Suppressor macrophage (primary cell): ENCODE measurements at places on chromosomes 6 and 20.

DNA sequence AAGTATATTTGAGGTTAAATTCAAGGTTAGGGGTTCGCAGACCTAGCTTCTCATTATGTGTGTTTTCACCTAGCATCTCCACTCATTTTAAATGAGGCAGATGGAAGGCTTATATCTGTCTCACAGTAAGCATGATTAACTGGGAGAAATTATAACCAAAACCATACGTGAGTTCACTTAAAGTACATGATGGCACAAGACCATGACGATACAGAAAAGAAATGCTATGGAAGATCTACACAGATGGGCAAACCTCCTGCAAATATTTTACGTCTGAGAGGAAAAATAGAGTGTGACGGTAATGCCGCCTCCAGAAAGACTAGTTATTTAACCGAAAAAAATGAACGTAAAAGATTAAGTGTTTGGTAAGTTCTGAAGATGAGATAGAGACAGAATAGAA is 337.8 kb downstream of the FARS2 start:
- no peak for DNase-seq

GRCh38 chr20:41065716-41066115 is 37.1 kb downstream of the TOP1 start:
- DNase-seq = no peak

GRCh38 chr6:80523531-80523997 is 417.1 kb downstream of the BCKDHB start:
- no peak for DNase-seq

DNA sequence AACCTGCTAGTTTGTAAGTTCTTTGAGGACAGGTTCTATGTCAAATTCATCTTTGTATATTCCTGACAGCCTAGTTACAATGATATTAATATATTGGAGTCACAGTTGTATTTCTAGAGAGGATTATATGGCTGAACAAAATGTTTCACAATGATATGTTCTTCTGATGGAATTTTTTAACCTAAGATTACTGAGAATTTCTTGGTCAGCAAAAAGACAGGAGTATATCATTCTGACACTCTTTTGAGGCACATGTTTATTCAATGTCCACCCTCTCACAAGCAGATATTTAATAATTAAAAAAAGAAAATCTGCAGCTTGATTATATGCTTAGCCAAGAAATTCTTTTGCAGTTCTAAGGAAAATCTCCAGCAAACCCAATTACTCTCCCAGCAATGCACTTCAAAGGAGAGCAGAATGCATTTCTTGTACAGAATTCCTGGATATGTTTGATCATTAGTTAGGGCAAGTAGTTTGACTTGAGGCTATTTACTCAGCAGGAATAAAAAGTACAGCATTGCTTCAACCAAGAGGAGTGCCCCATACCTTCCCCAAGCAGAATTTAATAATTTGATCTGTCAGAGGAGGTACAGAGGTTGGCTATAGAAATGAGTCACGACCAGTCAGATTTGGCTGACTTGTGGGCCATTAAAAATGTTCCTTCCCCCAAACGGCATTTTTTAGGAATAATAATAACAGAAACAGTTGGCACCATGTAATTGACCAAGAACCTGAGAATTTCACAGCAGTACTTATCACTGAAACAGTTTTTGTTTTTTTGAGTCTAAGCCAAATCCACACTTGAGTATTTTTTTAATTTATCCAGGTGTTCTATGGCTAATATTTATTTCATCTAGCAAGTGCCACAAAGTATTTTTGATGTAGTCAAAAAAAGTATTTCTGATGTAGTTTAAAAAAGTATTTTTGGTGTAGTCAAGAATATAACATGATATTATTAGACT is 508.1 kb upstream of the FLRT3 start:
- DNase-seq = no peak

- DNase-seq = no peak
Measured at GRCh38 chr6:141685416-141685815, 447.3 kb upstream of the GJE1 start.

DNA sequence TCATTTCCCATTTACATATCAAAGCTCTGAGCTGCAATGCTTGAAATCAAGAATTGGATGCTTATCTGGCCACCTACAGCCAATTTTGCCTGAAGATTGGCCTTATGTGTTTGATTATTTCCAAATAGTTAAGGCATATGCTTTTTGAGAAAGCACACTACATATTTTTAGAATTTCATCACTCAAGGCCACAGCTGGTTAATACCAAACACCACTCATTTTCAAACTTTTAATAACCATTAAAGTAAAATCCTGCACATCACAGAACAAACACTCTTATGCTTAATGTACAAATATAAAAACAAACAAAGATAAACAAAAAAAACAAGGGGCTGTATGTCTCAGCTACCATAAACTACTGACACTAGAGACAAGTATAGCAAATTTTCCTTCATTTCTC is 96.9 kb upstream of the HMGCLL1 start:
- no peak for DNase-seq

DNA sequence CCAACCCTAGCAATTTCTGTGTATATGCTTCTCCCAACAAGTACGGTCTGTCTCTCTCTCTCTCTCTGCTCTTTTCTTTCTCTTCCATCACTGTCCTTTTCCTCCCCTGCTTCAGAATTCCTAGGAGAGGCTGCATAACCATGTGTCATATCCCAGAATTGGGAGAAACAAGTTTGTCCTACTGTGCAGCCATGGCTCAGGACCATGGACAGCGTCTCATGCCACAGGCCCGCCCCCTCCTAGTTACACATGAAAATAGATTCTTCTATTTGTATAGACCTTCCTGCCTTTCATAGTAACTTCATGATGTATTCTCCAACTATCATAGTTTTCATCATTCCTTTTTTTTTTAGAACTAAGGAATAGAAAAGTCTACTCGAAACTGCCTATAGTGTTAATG is 98.0 kb downstream of the FNDC1 start:
- peak; percentile 40 for DNase-seq

- DNase-seq = no peak
Measured at GRCh38 chr6:136728976-136729515, 63.2 kb downstream of the MAP3K5 start.

DNA sequence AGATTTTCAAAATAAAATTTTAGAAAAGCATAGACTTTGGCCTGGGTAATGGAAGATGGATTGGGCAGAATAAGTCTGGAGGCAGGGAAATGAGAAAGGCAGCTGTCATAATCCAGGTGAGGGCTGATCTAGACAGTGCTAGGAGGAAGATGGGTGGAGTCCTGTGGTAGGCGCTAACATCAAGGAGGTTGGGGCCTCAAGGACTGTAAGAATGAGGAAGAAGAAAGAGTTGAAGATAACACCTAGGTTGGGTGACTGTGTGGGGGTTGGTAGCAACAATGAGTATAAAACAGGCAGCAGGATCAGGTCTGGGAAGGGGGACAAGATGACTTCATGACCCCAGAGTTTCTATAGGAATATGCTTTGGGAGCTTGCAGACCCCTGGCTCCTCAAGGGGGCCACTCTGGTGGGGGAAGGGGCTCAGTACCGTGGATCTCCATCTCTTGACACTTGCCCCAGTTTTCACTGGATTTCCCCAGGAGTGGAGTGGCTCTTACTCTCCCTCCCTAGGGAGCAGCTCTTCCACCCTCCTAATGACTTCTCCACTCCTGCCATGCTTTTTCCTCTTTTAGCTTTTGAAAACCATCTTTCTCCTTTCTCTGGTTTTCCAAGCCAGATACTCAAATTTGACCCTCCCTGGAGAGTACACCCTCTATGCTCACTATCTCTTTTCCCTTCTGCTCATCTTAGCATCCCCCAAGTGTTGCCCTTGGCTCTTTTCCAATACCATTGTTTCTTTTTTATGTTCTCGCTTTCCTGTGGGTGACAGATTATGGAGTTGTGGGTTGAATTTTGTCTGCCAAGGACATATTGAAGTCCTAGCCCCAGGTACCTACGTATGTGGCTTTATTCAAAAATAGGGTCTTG is 14.8 kb downstream of the TRIM31 start:
- DNase-seq = no peak

DNA sequence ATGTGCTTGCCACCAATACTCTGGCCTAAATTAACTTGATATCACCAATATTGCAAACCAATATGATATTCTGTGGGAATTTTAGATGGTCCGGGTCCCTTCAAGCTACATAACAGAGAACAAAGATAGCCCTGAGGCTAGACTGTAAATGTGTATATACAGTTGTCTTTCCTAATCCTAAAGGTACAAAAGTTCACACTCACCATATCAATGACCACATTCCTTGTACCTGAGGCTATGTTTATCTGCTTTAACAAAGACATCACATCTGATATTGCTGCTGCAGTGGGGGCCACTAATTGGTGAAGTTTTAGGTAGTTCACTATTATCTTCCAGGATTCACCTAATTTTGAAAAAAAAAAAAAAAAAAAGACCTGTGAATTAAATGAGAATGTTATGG is 38.6 kb upstream of the VGLL2 start:
- DNase-seq = no peak

- DNase-seq = no peak
Measured at GRCh38 chr6:30679765-30680535, 6.5 kb downstream of the PPP1R18 start.

- peak; percentile 2 for DNase-seq
Measured at GRCh38 chr6:132961610-132962009, 147.2 kb downstream of the RPS12 start.

DNA sequence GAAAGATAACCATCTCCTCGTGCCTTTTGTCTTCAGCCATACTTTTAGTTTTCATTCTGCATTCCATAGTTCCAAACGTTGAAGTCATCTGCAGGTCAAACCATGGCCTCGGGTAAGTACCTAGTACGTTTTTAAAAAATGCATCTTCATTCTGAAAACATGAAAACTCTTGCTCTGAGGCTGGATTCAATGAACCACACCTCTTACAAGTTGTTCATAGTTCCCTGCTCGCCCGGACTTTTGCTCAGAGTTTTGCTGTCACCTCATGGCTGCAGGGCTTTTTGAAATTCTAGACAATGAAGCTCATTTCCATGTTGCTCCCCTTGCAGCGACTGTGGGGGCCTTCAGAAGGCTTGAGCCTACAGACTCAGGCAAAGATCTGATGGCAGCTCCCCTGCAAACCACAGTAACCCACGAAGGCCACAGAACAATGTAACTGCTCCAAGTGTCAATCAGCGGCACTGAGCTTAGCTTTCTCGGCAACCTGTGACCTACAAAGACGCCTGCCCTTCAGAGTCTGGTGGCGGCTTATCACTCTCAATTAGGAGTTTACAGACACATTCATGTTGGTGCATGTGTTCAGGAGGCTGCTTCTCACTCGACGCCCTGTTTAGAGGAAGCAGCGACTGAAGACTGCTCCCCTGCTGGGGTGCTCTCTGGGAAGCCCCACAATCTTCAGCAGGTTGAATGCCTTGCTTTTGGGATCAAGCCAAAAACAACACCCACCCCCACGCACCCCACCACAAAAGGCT is 61.2 kb downstream of the FOXC1 start:
- DNase-seq = no peak

GRCh38 chr6:6090861-6091607 is 84.3 kb upstream of the NRN1 start:
- DNase-seq = no peak

- no peak for DNase-seq
Measured at GRCh38 chr20:25546048-25546447, 39.3 kb downstream of the NINL start.

- DNase-seq = peak; percentile 80
Measured at GRCh38 chr6:146876271-146877151, 277.7 kb downstream of the ADGB start.

- peak; percentile 37 for DNase-seq
Measured at GRCh38 chr6:12613811-12614210, 102.8 kb upstream of the PHACTR1 start.

DNA sequence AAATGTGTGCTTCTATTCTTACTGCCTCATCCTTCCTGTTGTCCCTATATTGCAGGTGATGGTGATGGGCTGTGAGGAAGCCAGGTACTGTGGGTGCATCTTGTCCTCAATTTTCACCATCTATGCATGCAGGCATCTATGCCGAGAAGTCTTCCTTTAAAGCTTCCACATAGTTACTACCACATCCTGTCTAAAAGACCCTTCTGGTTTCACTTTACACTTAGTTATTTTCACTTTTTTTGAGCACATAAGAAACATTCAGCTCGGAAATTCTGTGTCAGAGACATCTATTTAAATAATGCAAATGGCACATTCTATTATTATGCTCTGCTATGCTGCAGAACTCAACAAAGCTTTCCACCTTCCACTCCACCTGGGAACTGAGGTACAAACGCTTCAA is 28.2 kb upstream of the FABP7 start:
- no peak for DNase-seq

DNA sequence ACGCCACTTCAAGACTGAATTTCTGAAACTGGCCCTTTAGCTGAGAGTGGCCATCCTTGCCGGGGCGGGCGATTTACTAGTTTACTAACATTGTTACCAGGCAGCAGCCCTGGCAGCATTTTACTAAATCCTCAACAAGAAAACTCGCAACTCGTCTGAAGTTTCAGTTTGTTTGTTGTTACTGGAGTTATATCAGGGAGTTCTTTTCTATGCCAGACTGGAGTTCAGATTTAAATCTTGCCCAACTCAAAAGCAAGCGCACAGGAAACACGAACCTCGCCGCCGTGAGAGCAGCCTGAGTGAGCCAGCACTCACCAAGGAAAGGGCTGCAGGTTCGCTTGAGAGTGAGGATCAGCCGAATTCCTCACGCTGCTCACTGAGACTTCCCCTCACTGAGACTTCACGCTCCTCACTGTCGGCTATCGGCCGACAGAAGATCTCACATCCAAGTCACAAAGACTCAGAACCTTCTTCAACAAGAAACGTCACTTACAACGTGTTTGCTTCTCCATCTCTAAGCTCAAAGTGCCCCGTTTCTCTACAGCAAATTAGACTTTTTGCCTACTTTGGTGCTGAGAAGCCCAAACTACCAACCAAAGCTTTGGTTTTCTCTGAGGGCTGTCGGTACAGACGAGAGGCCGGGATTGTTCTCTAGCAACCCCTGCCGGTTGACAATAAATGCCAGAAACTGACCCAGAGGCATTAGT is 78.9 kb downstream of the OLIG3 start:
- peak; percentile 81 for DNase-seq

GRCh38 chr6:47646689-47647088 is 51.7 kb upstream of the ADGRF4 start:
- DNase-seq = no peak

DNA sequence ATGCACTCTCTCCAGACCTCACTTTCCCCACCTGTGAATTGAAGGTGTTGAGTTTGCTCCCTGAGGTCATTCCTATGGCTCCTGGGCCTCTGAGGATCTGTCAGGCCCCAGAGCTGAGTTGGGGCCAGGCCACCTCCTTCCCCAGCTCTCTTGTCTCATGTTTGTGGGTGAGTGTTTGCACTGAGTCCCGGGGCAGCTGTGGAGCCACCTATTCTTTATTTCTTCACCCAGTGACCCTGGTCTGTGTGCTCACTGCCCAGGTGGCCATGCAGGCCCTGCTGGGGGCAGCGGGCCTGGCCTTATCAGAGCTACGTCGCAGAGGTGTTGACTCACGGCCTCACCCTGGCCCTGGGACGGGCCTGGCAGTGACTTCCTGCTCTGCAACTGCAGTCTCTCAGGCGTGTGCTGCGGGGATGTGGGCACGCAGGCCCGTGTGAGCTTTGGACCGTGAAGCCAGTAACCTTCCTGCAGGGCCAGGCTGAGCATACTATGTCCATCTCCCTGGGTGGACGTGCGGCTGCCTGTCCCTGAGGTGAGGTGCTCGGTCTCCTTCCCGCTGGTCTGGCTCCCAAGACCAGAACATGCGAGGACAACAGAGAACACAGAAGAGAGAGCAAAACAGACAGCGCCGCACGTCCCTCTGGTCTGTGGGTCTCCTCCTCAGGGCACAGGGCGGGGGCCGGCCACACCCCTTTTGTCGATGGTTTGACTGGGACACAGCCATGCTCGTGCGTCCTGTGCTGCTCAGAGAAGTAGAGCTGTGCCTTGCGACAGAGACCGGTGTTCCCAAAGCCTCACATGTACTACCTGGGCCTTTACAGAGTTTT is 12.1 kb downstream of the TMEM181 start:
- no peak for DNase-seq
